IMR-90 (cell line): ENCODE measurements at places on chromosomes 6 and 20. TPM values are rescaled to one million over a fixed set of nuclear protein-coding genes. Genes with fewer than 3 reads are reported as not detected.

Gene BPIFA1
- not detected in 2 replicates for total RNA-seq

DNA sequence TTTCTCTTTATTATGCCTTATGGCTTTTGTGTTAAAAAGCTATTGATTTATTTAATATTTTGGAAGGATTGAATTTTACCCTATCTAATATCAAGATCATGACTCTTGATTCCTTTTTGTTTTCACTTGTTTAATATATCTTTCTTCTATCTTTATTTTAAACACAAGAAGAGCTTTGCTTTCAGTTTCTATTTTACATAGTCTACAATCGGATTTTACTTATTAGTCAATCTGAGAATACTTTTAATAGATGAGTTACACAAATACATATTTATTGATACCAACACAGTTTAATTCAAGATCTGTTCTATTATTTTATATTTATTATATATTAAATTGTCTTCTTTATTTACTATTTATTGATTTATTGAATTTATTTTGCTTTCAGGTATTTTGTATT is 218.8 kb downstream of the ESR1 start:
- no peaks in the 10 kb centered on the region for H3K4me1 ChIP-seq
- no peak overlapping the region for H3K4me3 ChIP-seq
- no peaks in the 10 kb centered on the region for H3K36me3 ChIP-seq

GRCh38 chr6:144485531-144485930 is 200.4 kb downstream of the UTRN start:
- H3K36me3 ChIP-seq = peaks cover 9% of the 10 kb centered on the region; the same call in 1 of the 2 replicates
- peaks cover 4% of the 10 kb centered on the region for H3K4me1 ChIP-seq
- no peak overlapping the region for H3K4me3 ChIP-seq
- DNase-seq = peak; percentile 78

Gene ZC2HC1B
- total RNA-seq = not detected in 2 replicates

GRCh38 chr6:25384967-25385366 is 105.8 kb downstream of the CARMIL1 start:
- H3K27ac ChIP-seq = no peak overlapping the region
- H3K27me3 ChIP-seq = no peaks in the 10 kb centered on the region
- H3K4me1 ChIP-seq = no peaks in the 10 kb centered on the region
- H3K4me3 ChIP-seq = no peak overlapping the region
- peak; percentile 4 for DNase-seq

Gene PPARD
- 10.0 and 10.4 TPM in 2 replicates for total RNA-seq

Gene ADGRG6
- 20.3 and 22.5 TPM in 2 replicates for total RNA-seq

Gene SLPI
- total RNA-seq = not detected in 2 replicates

- H3K4me1 ChIP-seq = no peaks in the 10 kb centered on the region
- no peaks in the 10 kb centered on the region; the same call in 1 of the 2 replicates for H3K27me3 ChIP-seq
- no peak for DNase-seq
- H3K27ac ChIP-seq = no peak overlapping the region
- no peaks in the 10 kb centered on the region for H3K36me3 ChIP-seq
Observed at GRCh38 chr20:4772132-4772531, 50.4 kb downstream of the PRND start.

DNA sequence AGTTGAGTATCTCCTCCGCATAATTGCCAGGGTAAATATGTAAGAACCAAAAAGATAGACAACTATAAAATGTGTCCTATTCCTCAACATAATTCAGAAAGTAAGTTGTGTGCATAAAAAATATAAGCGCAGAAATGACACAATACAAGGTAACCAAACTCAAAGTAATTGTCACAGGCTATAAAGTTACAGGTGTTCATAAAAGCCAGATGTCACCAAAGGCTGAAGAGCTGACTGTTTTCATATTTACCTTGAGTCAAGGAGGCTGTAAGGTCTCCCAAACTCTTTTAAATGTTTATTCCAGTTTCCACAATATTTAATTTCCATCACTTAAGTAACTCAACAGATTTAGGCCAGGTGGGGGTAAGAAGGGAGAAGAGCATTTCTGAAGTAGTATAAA is 192.2 kb upstream of the MARCKS start:
- no peak for DNase-seq

Gene TBXT
- not detected in 2 replicates for total RNA-seq

DNA sequence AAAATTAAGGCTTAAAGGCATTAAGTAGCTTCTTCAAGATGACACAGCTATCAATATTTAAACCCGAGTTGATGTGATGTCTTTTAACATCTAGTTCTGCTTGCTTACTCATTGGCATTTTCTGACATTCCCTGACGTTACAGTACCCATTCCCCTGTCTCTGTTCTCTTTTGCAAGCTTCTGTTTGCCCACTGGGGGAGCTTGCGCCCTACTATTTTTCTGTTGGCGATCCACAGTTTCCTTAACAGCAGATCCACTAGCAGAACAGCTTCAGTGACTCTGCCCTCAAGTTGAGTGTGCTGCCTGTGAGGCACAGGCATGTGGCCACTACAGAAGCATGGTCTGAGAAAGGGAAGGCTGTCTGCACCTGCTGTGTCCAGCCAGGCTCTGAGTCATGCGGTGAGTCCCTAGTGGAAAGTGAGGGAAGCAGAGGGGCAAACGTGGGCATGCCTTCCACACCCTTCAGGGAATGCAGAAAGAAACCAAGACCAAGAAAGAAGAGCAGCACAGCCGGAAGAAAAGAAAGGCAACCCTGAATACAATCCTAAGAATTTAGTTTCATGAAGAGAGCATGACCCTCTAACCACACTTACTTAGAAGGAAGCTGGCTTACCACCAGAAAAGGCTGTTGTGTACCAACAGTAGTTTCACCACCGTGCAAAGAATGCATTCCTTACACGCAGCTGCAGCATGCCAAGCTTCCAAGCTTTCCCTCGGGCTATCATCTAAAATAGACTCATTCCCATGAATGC is 97.7 kb upstream of the VGLL2 start:
- H3K27ac ChIP-seq = no peak overlapping the region
- H3K4me3 ChIP-seq = no peak overlapping the region
- no peaks in the 10 kb centered on the region for H3K27me3 ChIP-seq

- no peaks in the 10 kb centered on the region for H3K27me3 ChIP-seq
- no peaks in the 10 kb centered on the region for H3K36me3 ChIP-seq
- H3K27ac ChIP-seq = no peak overlapping the region
- DNase-seq = peak; percentile 14
- H3K4me1 ChIP-seq = peaks cover 7% of the 10 kb centered on the region
Observed at GRCh38 chr6:142482249-142482648, 180.4 kb downstream of the ADGRG6 start.

Gene SAYSD1
- total RNA-seq = 5.9 and 9.4 TPM in 2 replicates

Gene DEFB127
- not detected in 2 replicates for total RNA-seq

- peaks cover 37% of the 10 kb centered on the region for H3K36me3 ChIP-seq
- peak; percentile 51 for DNase-seq
- H3K4me3 ChIP-seq = peak overlapping the region; percentile 84
- no peaks in the 10 kb centered on the region for H3K27me3 ChIP-seq
- H3K27ac ChIP-seq = peak overlapping the region; percentile 80
- peaks cover 7% of the 10 kb centered on the region for H3K4me1 ChIP-seq
Observed at GRCh38 chr6:37171201-37171969, 1.4 kb downstream of the PIM1 start.

DNA sequence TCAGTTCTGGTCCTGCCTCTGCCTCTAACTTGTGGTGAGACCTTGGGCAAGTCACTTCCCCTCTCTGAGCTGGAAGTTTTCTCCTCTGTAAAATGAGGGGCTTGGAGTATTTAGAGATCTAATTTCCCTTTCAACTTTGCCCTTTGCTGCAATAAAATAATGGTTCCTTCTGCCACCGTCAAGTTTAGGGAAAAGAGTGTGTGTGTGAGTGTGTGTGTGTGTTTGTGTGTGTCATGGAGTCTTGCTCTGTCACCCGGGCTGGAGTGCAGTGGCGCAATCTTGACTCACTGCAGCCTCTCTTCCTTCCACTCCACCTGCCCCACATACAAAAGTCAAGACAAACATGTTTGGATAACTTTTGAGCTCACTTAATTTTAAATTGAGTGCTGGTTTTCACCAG is 39.2 kb upstream of the PIM1 start:
- H3K27me3 ChIP-seq = no peaks in the 10 kb centered on the region
- peaks cover 30% of the 10 kb centered on the region for H3K4me1 ChIP-seq
- DNase-seq = peak; percentile 56
- no peaks in the 10 kb centered on the region for H3K36me3 ChIP-seq

- DNase-seq = no peak
- H3K4me3 ChIP-seq = no peak overlapping the region
- no peaks in the 10 kb centered on the region for H3K36me3 ChIP-seq
- H3K4me1 ChIP-seq = no peaks in the 10 kb centered on the region; the same call in 1 of the 2 replicates
Observed at GRCh38 chr6:5343998-5344397, 82.7 kb downstream of the FARS2 start.

DNA sequence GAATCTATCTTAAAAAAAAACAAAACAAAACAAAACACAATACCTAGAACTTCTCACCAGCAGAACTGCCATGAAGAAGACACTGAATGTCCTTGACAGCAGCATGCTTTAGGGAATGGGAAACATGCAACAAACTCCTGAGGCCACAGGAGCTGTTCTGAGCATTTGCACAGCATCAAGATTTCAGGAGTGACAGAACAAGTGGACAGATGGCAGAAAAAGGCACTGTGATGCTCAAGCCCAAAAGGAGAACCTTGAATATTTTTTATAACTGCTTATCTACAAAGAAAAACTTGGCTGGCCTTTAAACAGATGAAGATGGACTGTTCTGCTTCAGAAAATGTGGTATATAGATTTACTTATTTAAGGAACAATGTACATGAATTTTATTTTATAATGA is 158.9 kb downstream of the RALGAPA2 start:
- H3K27me3 ChIP-seq = no peaks in the 10 kb centered on the region
- H3K36me3 ChIP-seq = no peaks in the 10 kb centered on the region
- DNase-seq = no peak

- H3K4me1 ChIP-seq = peaks cover 4% of the 10 kb centered on the region
- DNase-seq = no peak
- H3K4me3 ChIP-seq = no peak overlapping the region
- no peaks in the 10 kb centered on the region for H3K27me3 ChIP-seq
- H3K27ac ChIP-seq = no peak overlapping the region
- H3K36me3 ChIP-seq = no peaks in the 10 kb centered on the region
Observed at GRCh38 chr20:11271920-11272594, 598.3 kb upstream of the JAG1 start.

Gene C20orf173
- not detected in 2 replicates for total RNA-seq

DNA sequence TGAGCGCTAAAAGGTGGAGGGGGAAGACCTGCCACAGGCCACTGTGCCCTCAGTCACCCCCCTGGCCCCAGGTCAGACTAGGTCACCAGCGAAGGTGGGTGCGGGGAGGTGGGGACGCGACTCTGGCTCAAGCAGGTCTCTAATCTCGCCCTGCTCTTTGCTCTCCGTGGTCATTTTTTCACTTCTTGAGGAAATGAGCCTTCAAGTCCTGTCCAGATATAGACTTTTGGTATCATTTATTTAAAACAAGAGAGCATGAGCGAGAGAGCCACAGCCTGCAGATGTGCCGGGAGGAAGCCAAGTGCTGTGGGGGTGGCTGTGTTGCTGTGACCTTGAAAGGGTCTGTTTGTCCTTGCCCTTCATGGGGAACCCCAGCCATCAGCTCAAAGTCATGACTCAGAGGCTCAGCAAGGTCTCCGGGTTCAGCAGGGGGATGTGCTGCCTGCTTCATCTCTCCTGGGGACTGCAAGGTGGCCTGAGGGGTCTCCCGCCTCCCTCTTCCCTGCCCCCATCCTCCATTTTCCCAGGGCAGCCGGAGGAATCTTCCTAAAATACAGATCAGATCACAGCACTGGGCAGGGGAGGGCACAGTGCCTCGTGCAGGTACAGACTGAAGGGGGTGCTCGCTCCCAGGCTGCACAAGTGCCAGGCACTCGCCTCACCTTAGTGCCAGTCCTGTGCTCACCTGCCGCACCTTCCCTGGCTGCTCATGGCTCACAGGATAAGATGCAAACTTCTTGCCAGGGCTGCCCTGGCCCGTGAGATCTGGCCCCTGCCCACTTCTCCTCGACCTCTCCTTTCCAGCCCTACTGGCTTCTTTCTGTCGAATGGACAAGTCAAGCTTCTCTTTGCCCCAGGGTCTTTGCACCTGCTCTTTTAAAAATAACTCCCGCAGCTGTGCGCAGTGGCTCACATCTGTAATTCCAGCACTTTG is 26.5 kb downstream of the SULF2 start:
- DNase-seq = no peak
- no peak overlapping the region for H3K4me3 ChIP-seq
- H3K27ac ChIP-seq = no peak overlapping the region
- H3K4me1 ChIP-seq = no peaks in the 10 kb centered on the region

Gene HS3ST5
- not detected in 2 replicates for total RNA-seq

Gene EFCAB8
- total RNA-seq = not detected in 2 replicates
